ENCODE measurements at places on chromosomes 6 and 20. TPM values are rescaled to one million over a fixed set of nuclear protein-coding genes. Genes with fewer than 3 reads are reported as not detected.

GRCh38 chr6:146962329-146962728, 241.9 kb upstream of the STXBP5 start:
- no peak for DNase-seq

DNA sequence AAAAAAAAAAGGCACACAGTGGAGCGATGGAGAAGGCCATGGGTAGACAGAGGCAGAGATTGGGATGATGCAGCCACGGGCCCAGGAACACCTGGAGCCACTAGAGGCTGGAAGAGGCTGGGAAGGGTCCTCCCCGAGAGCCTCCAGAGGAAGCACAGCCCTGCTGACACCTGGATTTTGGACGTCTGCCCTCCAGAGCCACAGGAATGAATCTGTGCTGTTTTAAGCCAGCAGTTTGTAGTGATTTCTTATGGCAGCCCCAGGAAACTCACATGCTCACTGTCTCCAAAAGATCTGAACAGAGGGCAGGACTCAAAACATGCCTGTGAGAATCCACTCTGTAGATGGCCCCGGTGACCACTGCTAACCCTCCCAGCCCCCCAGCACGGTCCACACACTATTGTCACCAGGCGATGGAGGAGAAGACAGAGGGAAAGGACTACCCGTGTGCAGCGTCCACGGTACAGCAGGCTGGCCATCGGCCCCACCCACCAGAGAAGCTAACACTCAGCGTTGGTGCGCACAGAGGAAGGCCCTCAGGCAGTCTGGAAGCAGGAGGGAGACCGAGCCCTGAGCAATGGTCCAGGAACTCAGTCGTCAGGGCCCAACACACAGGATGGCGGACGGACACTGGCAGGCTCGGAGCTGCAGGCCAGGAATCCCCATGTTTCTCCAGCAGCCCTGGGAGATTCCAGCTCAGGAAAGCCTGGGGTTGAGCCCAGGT, 99.7 kb downstream of the BMP7 start:
- no peak for DNase-seq

- DNase-seq: no peak
Observed at GRCh38 chr6:149055195-149055899, 262.2 kb upstream of the TAB2 start.

DNA sequence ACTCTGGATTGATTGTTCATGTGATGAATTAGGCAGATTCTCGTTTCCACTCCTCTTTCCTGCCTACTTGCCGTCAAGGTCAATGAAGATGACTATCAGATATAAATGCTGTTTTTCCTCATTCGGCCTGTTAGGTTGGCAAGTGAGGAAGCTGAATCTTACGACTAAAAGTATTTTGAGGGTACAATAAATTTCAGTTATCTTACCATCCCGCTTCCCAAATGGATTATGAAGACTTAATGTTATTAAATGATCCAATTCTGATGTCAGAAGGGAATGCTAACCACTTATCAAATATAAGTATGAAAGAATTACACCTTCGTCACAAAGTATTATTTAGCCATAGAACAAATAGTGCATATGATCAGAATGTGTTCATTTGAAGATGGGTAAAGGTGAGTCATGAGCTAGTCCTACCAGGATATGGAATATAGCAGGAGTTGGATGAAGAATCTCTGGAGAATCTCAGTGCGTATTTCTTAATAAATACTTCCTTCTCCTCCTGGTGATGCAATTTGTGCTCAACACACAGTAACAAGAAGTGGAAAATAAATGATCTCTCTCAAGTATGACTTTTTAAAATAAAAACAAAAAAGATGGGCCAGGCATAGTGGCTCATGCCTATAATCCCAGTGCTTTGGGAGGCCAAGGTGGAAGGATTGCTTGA, 4.6 kb downstream of the GPLD1 start:
- DNase-seq: no peak

- DNase-seq: no peak
Observed at GRCh38 chr6:113147544-113147943, 709.6 kb upstream of the MARCKS start.

DNA sequence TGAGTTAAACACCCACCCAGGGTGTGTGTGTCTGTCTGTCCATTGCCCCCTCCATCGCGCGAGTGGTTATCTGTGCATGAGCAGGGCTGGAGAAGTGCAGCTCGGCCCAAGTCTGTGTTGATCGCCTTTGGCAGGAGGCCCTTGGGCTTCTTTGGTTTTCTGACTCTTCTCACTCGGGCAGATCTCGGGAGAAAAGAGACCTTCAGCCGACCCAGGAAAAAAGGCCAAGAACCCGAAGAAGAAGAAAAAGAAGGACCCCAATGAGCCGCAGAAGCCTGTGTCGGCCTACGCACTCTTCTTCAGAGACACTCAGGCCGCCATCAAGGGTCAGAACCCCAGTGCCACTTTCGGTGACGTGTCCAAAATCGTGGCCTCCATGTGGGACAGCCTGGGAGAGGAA, 132.9 kb downstream of the JPH2 start:
- DNase-seq: no peak

- DNase-seq: no peak
Observed at GRCh38 chr6:144392536-144392935, 107.4 kb downstream of the UTRN start.

DNA sequence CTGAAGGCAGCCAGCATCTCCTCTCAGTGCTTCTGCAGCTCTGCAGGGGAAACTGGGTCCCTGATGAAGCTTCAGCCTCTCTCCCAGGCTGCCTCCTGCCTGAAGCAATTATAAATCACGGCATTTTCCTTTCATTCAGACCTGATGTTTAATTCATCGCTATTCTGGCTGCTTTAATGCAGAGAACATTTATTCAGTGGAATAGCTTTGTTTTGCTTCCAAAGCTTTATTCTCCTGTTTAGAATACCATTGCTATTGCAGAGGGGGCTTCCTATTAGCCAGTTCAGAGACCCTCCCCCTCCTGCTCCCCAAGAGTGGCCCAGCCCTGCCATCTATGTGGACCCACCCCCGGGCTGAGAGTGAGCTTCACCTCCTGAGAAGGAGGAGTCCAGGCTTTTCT, 255.6 kb downstream of the LRFN2 start:
- no peak for DNase-seq

DNA sequence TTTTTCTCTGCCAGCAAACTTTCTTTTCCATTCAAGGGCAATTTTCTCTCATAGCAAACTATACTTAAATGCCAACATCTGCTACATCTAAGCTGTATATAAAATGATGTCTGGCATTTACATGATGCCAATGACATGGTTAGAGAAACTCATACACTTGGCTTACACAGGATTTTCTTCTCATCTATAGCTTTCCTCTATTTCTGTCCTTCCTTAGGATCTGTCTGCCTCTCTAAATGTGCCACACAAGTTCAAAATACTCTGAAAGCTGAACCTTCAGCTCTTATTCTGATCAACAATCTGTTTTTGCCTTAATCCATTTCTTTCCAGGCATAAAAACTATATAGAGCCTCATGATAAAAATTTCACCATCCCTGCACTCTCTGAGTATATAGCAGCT, 290.9 kb upstream of the RNF217 start:
- DNase-seq: no peak

DNA sequence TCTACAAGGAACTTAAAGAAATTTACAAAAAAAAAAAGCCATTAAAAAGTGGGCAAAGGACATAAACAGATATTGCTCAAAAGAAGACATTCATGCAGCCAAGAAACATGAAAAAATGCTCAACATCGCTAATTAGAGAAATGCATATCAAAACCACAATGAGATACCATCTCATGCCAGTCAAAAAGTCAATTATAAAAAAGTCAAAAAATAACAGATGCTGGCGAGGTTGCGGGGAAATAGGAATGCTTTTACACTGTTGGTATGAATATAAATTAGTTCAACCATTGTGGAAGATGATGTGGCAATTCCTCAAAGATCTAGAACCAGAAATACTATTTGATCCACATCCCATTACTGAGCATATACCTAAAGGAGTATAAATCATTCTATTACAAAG, 411.9 kb upstream of the MARCKS start:
- no peak for DNase-seq

DNA sequence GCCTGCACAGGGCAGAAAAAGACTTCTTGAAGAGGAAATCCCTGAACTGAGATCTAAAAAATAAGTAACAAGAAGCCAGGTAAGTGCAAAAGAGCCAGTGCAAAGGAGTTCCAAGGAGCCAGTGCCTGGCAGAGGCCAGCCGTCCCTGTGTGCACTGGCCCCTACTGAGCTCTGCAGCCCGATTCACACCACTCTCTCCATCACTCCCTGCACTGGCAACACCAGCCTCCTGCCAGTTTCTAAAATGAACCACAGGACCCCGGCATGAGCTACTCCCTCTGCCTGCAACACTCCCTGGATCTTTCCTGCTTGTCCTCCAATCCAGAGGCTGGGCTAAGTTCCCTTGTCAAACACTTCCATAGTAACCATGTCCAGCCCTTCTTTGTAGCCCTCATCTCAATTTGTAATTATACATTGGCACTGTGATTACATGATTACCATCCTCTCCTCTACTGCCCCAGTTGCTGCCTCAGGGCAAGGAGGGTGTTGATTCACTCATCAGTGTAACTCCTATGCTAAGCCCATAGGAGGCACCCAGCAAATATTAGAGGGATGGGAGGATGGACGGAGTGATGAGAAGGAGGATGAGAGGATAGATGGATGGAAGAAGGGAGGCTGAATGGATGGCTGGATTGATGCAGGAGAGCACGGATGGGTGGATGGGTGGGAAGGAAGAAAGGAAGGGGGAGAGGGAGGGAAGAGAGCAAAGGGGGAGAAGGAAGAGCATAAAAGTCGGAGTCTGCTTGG, 49.3 kb downstream of the SIRPA start:
- no peak for DNase-seq

GRCh38 chr6:13678255-13678983, 33.2 kb downstream of the RANBP9 start:
- no peak for DNase-seq

DNA sequence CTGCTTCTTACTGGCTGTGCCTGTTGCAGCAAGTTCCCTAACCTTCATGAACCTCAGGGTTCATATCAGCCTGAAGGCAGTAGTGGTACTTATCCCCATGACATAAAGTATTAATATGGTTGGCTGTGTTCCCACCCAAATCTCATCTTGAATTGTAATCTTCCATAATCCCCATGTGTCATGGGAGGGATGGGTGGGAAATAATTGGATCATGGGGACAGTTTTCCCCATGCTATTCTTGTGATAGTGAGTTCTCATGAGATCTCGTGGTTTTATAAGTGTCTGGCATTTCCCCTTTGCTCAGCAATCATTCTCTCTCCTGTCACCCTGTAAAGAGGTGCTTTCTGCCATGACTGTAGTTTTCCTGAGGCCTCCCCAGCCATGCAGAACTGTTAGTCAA, 61.8 kb downstream of the FAM229B start:
- DNase-seq: no peak

GRCh38 chr20:44494266-44494665, 18.6 kb downstream of the TTPAL start:
- no peak for DNase-seq

GRCh38 chr6:156848123-156848522, 70.9 kb downstream of the ARID1B start:
- DNase-seq: no peak

GRCh38 chr6:87702589-87702945, 534 bp upstream of the AKIRIN2 start:
- peak; percentile 84 for DNase-seq

GRCh38 chr20:46302106-46302505, 6.2 kb downstream of the CDH22 start:
- no peak for DNase-seq

GRCh38 chr20:20037960-20038359, 14.3 kb downstream of the CRNKL1 start:
- no peak for DNase-seq

DNA sequence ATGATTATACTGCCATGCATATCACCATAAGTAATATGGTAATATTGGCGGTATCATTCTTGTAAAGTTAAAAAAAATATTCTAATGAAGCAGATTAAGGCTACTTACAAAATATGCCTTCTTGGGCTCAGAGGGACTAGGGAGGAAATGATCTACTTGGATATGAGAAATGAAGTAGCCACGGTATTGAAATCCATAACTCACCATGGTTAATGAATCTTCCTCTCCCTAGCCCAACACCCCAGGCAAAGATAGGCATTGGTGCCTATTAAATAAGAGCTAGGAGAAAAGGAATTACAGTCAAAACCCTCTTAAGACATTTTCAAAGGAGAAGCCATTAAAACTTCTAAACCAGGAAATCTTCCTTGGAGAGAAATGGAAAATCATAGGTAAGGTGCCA, 280.5 kb downstream of the TFAP2B start:
- DNase-seq: no peak

GRCh38 chr6:128097009-128097408, 196.2 kb upstream of the THEMIS start:
- no peak for DNase-seq

DNA sequence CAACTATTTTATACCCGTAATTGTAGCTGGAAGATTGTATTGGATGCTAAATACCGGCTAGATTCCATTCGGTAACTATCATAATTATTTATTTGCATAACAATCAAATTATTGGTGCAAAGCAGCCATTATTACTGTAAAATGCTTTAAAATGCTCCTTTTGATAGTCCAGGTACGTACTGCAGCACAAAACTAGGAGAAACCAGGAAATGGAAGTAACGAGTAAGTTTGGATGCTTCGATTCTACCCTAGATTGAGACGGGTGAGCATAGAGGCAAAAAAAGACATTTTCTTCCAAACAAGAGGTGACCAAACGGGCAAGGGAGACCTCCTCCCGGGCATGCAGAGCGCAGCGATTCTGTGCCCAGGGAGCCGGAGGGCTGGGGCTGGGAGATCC, 469 bp upstream of the XRN2 start:
- DNase-seq: no peak

GRCh38 chr20:60046436-60046835, 88.2 kb downstream of the CDH26 start:
- DNase-seq: no peak

DNA sequence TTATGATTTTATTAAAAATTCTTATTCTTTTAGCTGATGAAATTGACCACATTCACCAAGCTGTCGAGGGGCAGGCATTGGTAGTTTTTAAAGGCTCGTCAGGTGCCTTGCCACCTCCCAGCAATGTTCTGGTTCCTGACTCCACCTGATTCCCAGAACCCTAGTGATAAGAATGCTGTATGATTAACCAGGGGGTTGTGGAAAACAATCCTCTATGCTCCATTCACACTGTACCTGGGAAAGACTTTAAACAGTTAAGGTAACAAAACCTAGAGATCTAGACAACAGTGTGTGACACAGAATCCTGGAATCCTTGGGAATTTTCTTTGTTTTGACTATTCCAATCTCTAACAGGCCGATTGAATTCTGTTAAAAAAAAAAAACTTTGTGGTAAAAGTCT, 165.7 kb upstream of the OLIG3 start:
- DNase-seq: no peak

- no peak for DNase-seq
Observed at GRCh38 chr20:53658973-53659372, 65.3 kb upstream of the ZNF217 start.

Gene ENPP5
- 9.1 TPM for total RNA-seq

Gene PGBD1
- total RNA-seq: 13.6 TPM

Gene STMND1
- total RNA-seq: not detected

Gene PIGU
- total RNA-seq: 40.1 TPM

Gene ARG1
- total RNA-seq: not detected

Gene BLTP3A
- total RNA-seq: 13.8 TPM

Gene LYRM2
- 37.1 TPM for total RNA-seq

Gene TMEM244
- not detected for total RNA-seq
